ENCODE measurements at places on chromosomes 5 and 9. TPM values are rescaled to one million over a fixed set of nuclear protein-coding genes. Genes with fewer than 3 reads are reported as not detected.

DNA sequence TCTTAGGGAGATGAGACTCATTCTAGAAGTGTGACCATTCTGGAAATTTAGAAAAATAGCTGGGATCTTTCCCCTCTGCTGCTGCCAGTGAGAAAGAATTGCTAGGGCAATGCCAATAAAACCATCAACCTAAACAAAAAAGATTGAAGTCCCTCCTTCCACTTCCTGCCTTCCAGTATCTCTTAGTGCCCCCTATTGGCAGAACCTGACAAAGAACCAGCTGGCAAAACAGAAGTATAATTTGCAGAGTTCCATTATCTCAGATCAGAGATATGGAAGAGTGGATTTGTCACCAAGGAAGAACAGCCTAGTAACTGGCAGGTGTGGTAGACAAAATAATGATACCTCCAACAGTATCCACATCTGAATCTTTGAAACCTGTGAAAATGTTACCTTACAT lies 13.8 kb upstream of the PLCXD3 start:
- H3K36me3 ChIP-seq: no peaks in the 10 kb centered on the region
- no peaks in the 10 kb centered on the region for H3K4me1 ChIP-seq
- no peak overlapping the region for H3K4me3 ChIP-seq

GRCh38 chr5:173757403-173758209 lies 130.5 kb upstream of the CPEB4 start:
- no peaks in the 10 kb centered on the region for H3K4me1 ChIP-seq
- no peak overlapping the region for H3K27ac ChIP-seq
- no peak for DNase-seq
- H3K27me3 ChIP-seq: peaks cover 2% of the 10 kb centered on the region
- no peak overlapping the region for H3K4me3 ChIP-seq
- no peaks in the 10 kb centered on the region for H3K36me3 ChIP-seq

PFN3 gene
- not detected for total RNA-seq

DNA sequence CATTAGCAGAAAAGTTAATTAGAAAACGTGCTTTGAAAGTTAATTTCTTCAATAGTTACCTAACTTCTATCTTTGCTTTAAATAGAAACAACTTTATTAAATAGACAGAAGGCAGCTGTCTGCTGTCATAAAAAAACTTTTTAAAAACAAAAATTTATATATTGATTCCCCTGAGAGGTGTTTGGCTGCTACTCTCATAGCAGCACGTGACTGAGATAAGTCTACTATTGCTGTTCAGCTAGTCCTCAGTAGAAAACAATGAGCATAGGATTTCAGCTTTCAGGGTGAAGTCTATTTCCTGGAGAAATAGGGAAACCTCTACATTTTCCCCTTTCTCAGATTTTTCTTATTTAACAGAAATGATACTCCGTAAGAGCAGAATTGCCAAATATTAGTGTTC lies 135.0 kb upstream of the FBN2 start:
- DNase-seq: no peak
- H3K4me3 ChIP-seq: no peak overlapping the region

DNA sequence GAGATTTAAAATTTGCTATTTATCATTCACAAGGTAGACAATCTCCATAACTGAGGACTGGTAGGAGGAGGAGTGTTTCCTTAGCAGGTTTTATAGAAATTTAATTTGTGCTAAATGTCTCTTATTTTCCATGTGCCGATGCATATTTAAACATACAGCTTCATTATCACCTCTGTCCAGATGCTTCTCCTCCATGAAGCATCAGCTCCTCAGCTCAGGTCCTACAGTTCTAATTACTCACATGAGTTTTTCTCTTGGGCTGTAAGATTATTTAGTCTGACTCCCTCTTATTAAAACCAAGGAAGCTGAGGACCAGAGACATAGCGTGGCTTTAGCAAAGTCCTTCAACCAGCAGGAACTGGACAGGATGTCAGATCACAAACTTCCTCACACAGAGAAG lies 300.2 kb upstream of the PANK3 start:
- peaks cover 18% of the 10 kb centered on the region for H3K27me3 ChIP-seq
- no peak for DNase-seq
- no peak overlapping the region for H3K27ac ChIP-seq
- no peaks in the 10 kb centered on the region for H3K4me1 ChIP-seq

DNA sequence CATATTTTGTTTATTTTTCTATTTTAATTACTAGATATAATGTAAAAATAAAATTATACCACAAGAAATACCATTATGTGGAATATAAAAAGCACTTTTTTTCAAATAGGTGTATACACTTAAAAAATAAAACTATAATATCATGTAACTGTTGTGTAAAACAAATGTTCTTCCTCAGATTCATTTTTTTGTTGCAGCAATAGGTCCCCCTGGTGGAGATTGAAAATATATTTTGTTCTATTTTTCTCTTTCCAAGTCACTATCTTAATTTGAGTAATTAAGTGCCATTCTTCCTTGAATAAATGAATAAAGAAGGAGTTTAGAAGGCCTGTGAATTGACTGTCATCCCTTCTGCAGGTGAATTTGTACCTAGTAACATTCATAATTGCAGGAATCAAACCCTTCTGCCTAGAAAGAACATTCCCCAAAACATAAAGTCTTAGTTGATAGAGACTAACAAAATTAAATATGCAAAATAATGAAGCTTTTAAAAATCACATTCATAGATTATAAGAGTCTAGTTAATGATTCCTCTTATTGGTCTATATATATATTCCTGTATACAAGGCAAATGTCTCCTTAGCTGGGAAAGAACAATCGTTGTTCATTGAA lies 23.4 kb downstream of the CETN3 start:
- H3K27me3 ChIP-seq: peaks cover 4% of the 10 kb centered on the region
- DNase-seq: no peak
- no peak overlapping the region for H3K4me3 ChIP-seq
- no peak overlapping the region for H3K27ac ChIP-seq
- H3K4me1 ChIP-seq: peaks cover 14% of the 10 kb centered on the region
- no peaks in the 10 kb centered on the region for H3K36me3 ChIP-seq

- no peaks in the 10 kb centered on the region for H3K36me3 ChIP-seq
- no peaks in the 10 kb centered on the region for H3K4me1 ChIP-seq
- H3K27me3 ChIP-seq: no peaks in the 10 kb centered on the region
- H3K27ac ChIP-seq: no peak overlapping the region
Observed at GRCh38 chr9:81565144-81565543, 124.2 kb downstream of the TLE1 start.

DNA sequence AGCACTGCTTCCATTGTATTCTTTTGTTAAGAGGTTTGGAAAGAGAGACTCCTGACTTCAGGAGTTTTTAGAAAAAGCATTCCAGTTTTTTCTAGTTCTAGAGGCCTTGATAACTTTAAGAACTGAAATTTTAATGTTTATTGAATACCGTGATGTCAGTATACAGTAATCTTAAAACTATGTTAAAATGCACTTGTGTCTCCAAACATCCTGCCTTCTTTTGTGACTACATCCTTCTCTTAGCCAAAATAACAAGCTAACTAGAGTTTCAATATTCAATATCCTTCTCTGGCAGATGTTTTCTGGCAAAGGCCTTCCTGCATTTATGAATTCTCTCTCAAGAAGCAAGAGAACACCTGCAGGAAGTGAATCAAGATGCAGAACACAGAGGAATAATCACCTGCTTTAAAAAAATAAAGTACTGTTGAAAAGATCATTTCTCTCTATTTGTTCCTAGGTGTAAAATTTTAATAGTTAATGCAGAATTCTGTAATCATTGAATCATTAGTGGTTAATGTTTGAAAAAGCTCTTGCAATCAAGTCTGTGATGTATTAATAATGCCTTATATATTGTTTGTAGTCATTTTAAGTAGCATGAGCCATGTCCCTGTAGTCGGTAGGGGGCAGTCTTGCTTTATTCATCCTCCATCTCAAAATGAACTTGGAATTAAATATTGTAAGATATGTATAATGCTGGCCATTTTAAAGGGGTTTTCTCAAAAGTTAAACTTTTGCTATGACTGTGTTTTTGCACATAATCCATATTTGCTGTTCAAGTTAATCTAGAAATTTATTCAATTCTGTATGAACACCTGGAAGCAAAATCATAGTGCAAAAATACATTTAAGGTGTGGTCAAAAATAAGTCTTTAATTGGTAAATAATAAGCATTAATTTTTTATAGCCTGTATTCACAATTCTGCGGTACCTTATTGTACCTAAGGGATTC lies 43.1 kb downstream of the NDFIP1 start:
- peaks cover 34% of the 10 kb centered on the region for H3K36me3 ChIP-seq
- DNase-seq: peak; percentile 78
- no peaks in the 10 kb centered on the region for H3K27me3 ChIP-seq
- no peak overlapping the region for H3K4me3 ChIP-seq
- H3K27ac ChIP-seq: peak overlapping the region; percentile 25

- H3K4me3 ChIP-seq: no peak overlapping the region
- peaks cover 66% of the 10 kb centered on the region for H3K36me3 ChIP-seq
- no peak for DNase-seq
- peak overlapping the region; percentile 5 for H3K27ac ChIP-seq
- H3K27me3 ChIP-seq: no peaks in the 10 kb centered on the region
- H3K4me1 ChIP-seq: no peaks in the 10 kb centered on the region
Observed at GRCh38 chr9:401223-401622, 186.6 kb downstream of the DOCK8 start.

- peaks cover 10% of the 10 kb centered on the region for H3K27me3 ChIP-seq
- H3K4me3 ChIP-seq: no peak overlapping the region
- H3K4me1 ChIP-seq: no peaks in the 10 kb centered on the region
- H3K36me3 ChIP-seq: no peaks in the 10 kb centered on the region
- H3K27ac ChIP-seq: no peak overlapping the region
- DNase-seq: peak; percentile 54
Observed at GRCh38 chr5:115098041-115098702, 71.5 kb downstream of the TRIM36 start.

IL3 gene
- 0.98 TPM for total RNA-seq

IL4 gene
- 0.72 TPM for total RNA-seq

PCDHB9 gene
- not detected for total RNA-seq

- H3K27me3 ChIP-seq: no peaks in the 10 kb centered on the region
- H3K27ac ChIP-seq: no peak overlapping the region
- no peak overlapping the region for H3K4me3 ChIP-seq
- no peaks in the 10 kb centered on the region for H3K4me1 ChIP-seq
Observed at GRCh38 chr5:173450188-173450587, 122.0 kb upstream of the STC2 start.

RXFP3 gene
- not detected for total RNA-seq

CCDC180 gene
- total RNA-seq: 3.2 TPM

- no peaks in the 10 kb centered on the region for H3K36me3 ChIP-seq
- no peak overlapping the region for H3K27ac ChIP-seq
- no peak for DNase-seq
- peaks cover 7% of the 10 kb centered on the region for H3K27me3 ChIP-seq
Observed at GRCh38 chr5:38598994-38599617, 42.7 kb upstream of the LIFR start.

Data from activated CD8-positive, alpha-beta T cell treated with anti-CD3 and anti-CD28 coated beads for 36 hours (primary cell).